Cortex of kidney (tissue), 1 donor: ENCODE measurements at places on chromosomes 16 and 17.

DNA sequence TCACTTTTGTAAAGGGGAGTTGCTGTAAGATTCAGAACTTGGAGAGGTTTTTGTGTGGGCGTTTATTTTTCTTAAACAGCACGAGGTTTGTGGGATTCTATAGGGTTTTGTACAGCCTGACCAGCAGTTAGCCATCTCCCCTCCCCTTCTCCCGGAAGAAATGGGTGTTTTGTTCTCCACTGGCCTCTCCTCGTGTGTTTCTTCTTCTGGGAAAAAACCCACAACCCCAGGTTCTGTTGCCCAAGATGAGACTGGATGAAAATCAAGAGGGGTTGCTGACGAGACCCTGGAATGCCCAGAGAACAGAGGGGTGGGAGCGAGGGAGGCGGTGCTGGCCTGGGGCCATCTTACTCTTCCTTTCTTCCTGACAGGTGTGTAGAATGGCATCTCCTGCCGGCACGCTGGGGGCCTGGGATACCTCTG, 186.1 kb downstream of the MSI2 start:
- DNase-seq = no peak

- no peak for DNase-seq
Observed at GRCh38 chr16:46896314-46896968, 12.3 kb downstream of the GPT2 start.

DNA sequence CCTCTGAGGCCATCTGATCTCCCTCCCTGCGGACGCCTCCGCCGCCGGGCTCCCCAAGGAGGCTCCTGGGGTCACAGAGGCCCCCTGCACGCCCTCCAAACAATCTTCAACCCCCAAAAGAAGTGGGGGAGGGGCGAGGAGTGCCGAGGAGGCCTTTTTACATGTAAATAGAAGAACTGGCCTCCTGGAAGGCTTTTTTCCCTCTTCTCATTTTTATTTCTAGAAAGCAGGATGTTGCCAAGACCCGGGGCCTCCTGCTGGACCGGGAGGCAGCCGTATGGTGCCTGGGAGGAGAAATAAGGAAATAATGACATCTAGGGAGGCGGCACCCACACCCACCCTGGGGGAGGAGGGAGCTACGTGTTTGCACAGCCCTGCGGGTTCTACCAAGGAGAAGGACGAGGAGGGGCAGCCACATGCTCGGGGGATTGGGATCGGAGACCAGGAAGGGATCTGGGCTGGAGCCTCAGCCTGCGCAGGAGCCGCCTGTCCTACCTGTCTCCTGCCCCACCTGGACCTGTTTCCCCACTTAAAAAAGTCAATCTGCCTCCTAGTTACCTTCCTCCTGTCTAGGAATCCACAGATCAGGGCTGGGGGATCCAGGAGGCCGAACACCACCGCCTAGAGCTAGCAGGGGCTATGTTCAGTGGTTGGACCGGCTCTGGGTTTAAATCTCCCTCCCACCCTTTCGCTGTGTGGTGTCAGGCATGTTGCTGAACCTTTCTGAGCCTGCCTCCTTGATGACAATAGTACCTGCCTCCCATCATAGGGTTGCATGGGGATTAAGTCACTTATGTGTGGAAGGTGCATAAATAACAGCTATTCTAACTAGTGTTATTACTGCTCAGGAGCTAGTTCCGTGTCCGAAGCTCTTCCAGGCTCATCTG, 175.7 kb upstream of the GSE1 start:
- DNase-seq = no peak

- DNase-seq = no peak
Observed at GRCh38 chr16:68033101-68033500, 10.0 kb downstream of the DUS2 start.

GRCh38 chr16:83095941-83096692, 469.3 kb downstream of the CDH13 start:
- no peak for DNase-seq

- no peak for DNase-seq
Observed at GRCh38 chr17:62827746-62828485, 19.8 kb upstream of the MARCHF10 start.

- DNase-seq = no peak
Observed at GRCh38 chr17:79038545-79039135, 14.7 kb downstream of the C1QTNF1 start.

DNA sequence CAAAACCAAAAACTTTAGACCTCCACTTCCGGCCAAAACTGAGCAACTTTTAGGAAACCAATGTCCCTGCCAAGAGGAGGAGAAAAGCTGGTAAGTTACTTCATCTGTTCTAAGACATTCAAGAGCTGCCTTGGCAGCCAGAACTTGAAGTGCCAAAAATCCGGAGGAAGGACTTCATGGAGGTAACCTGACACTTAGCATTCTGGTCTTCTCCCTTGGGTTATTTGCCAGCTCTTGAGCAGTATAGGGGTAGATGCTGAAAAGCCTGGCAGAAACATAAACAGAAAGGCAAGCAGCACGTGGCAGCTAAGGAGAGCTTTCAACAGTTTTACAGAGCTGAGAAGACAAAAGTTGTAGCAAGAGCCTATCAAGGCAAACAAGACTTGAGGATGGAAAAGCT, 53.2 kb downstream of the CDYL2 start:
- no peak for DNase-seq

- no peak for DNase-seq
Observed at GRCh38 chr16:56279132-56279531, 87.8 kb downstream of the GNAO1 start.

DNA sequence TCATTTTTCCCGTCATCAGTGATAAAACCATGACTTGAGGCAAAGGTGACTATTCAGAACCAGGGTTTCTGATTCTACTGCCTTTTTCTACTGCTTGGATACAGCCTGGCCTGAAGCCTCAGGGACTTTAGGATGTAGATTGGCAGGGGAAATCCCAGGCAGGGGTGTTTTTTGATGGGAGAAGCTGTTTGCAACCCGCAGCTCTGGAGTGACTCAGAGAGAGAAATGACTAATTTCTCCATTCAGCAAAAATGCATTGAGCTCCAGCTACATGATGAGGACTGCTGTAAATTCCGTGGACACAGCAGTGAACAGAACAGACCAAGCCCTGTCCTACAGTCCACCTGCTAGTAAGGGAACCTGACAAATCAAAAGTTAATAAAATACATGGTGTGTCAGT, 560.6 kb downstream of the CDH13 start:
- no peak for DNase-seq

- no peak for DNase-seq
Observed at GRCh38 chr17:30226878-30227277, 8.6 kb downstream of the SLC6A4 start.
